ENCODE measurements at places on chromosomes 4 and X.

- DNase-seq, result no peak
These were observed 136.4 kb upstream of the NDST4 start for GRCh38 chr4:115249808-115250207.

- DNase-seq, result no peak
These were observed 1.5 kb upstream of the SEC31A start for GRCh38 chr4:82892467-82892802.

- DNase-seq, result no peak
These were observed 313.0 kb downstream of the DCTD start for GRCh38 chr4:182604161-182604622.

DNA sequence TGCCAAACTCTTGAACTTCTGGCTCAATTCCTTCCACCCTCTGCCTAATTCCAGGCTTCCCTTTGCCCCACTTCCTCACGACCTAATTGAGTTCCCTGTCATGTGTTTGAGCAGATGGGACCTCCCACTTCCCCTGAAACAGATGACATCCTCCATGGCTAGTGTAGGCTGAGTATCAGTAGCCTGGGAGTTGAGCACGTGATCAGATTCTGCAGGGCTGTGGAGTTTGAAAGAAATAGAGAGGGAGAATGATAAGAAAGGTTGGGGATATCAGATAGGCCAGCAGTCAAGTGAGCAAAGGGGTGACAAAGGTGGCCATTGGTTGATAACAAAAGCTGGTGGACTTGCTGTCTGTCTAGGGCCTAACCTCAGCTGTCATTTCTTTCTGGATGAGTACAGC is 18.8 kb upstream of the NWD2 start:
- no peak for DNase-seq

GRCh38 chrX:111270339-111270738 is at the start of gene CAPN6:
Gene CAPN6, minus strand, starts transcription at chrX:111270483. Its CDS starts 6,547 bp downstream, at chrX:111263936.
- DNase-seq, result no peak

- no peak for DNase-seq
These were observed 16.5 kb upstream of the GRIA3 start for GRCh38 chrX:123167621-123168020.

GRCh38 chr4:47852136-47852535 is 14.3 kb upstream of the CORIN start:
- DNase-seq, result no peak

DNA sequence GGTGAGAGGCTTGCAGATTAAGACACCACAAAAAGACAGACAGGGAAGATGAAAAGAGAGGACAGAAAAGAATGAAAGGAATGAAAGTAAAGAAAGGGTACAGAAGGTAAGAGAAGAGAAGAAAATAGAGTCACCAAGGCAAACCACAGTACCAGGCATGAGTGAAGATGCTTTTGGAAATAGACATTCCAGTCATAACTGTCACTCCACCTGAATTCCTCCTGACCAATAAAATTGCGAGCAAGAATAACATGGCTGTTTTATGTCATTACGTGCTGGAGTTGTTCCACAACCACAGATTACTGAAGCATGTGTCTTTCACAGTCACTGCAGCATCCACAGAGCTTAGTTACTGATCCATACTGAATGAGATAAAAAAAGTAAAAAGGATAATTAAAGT is 864.9 kb upstream of the SLIT2 start:
- DNase-seq, result no peak

DNA sequence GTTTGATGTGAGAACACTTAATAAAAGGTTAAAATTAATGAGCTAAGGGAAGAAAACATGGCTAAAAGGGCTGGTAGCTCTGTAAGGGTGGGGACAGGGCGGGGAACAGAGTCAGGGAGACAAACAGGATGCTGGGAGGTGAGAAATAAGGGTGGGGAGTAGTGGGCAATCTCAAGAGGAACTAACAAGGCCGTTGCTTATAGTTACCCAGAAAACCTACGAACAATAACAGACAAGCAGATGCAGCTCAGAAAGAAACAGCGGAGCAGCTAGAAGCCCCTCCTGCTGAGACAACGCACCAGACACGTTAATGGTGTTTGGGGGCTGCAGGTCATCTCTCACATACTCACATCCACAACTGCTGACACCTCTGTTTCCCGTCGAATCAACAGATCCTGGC is 9.7 kb upstream of the KLF3 start:
- no peak for DNase-seq

GRCh38 chrX:40422021-40422420 is 158.7 kb upstream of the ATP6AP2 start:
- DNase-seq, result no peak

DNA sequence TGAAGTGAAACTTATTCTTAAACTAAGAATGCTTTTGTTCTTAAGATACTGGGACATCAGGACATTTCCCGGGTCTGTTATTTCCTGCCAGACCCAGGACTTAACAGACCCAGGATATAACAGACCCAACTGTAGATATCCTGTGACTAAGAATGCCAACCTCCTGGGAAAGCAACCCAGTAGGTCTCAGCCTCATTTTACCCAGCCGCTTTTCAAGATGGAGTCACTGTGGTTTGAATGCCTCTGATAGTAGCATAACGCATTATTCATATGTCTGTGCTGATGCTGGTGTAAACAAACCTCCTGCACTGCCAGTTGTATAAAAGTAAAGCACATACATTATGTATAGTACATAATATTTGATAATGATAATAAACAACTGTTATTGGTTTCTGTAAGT is 185.8 kb upstream of the GPRIN3 start:
- DNase-seq, result no peak

DNA sequence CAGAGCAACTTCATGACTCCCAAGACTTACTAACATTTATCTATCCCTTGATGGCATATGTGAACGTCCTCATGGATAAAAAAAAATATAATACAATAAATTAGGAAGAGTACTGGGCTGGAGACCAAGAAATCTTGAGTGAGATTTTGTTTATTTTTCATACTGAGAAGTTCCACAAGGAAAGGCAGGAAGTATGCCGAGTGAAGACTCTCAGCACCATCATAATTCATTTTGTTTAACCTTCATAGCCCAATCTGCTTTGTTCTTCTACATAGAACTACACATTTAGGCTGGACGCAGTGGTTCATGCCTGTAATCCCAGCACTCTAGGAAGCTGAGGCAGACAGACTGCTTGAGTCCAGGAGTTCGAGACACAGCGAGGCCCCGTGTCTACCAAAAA is 198.3 kb downstream of the NSUN7 start:
- DNase-seq, result no peak

DNA sequence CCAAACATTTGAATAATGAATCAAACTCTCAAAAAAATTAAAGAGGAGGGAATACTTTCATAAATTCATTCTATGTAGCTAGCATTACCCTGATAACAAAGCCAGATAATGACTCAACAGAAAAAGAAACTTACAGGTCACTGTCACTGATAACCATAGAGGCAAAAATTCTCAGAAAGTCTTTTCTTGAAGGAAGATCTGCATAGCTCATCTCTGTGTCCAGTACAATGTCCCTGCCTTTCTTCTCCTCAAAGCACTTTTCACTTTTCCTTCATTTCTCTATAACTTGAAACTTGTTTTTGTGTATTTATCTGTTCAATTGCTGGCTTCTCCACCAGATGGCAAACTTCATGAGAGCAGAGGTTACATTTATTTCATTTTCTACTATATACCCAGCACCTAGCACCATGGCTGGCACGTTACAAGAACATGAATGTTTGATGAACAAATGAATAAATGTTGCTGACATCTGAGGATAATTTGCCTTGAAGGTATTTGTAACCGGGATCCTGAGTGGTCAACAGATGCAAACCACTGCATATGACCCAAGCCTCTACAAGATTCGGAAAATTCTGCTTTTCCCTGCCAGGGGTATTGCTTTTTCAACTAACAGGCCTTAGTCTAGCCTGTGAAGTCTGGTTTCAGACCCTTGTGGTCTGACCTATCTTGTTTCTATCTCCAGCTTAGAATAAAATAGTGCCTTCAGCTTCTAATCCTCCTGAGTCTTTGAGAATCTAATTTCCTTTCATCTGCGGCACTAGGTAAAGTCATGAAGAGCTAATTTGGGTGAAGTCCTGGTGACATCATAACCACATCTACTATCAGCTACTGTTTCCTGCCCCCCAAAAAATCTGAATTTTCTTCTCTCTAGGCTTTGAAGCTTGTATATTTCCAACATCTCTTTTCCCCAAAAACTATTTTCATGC is 52.5 kb upstream of the ANTXR2 start:
- DNase-seq, result no peak
